ENCODE measurements at places on chromosomes 7 and 10.

GRCh38 chr10:64271983-64272382, 750.8 kb downstream of the REEP3 start:
- DNase-seq: no peak

GRCh38 chr7:64838691-64839090, 44.5 kb downstream of the ZNF138 start:
- no peak for DNase-seq

DNA sequence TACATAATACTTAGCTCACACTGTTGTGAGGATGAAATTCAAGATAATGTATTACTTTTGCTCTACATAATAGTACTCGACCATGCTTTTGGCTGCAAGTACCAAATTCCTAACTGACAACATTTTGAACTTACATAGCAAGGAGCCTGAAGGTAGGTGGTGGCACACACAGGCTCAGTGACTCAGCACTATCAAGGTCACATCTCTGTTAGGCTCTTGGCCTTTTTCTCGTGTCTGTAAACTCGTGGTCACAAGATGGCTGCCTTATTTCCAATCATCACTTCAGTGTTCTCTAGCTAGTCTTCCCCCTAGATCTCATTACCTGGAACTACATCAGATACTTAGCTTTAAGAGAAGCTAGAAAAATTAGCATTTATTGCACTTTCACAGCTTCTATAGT, 61.4 kb upstream of the ABCB5 start:
- no peak for DNase-seq

DNA sequence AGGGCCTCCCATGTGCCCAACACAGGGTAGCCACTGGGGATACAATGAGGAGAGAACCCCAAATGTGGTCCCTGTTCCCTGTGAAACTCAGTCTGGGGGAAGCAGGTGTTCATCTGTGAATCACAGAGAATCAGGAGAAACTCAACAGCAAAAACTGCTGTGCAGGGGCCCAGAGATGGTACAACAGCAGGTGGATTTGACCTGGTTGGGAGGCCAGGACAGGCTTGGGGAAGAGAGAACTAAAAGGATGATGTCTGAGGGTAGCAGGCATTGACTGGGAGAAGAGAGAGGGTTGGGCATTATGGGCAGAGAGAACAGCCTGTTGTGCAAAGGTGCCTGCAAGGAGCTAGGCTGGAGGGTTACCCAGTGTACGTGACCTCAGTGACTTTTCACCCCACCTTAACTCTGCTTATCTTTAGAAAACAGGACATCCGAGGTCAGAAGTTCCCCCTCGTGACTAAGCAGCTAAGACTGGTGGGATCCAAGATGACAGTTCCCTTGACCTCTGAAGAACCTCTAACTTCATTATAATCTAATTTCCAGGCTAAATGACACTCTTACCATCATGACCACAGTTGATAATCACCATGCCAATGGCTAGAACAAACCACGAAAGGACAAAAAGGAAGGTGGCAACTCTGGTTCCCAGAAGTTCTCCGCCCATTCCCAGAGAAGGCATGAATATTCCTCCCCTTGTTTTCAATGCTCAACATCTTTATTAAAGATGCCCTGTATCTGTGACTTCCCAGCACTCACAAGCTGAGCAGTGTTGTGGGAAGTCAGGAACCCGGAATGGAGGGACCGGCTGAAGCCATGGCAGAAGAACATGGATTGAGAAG, 5.1 kb upstream of the ADAMTS14 start:
- no peak for DNase-seq

DNA sequence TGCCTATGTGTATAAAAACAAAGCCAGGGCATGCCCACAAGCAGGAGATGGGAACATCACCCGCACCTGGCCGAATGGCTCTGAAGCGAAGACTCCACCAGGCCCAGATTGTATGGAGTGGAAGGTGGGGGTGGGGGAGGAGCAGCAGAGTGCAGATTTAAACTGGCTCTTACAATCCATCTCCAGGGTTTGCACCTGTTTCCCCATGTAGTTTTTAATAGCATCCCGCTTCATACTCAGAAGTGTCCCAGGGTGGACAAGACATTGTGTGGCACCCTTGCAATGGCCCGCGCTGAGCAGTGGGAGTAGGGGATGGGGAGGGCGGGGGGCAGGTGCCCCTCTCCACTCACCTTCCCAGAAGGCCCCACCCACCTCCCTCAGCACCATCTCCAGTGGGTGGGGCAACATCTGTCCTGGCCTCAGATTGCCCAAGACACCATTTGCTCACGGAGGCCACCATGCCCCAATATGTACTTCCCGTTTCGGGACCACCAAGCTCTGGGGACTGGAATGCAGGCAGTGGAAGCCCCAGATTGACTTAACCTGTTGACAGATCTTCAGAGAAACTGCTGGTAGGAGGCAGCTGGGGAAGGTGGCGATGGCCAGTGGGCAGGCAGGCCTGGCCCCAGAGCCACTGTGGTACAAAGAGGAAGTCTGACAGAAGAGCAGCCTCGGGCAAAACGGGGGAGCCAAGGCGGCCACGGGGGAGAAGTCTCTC, 23.0 kb downstream of the VSIR start:
- no peak for DNase-seq

GRCh38 chr10:47298715-47299114, 1.3 kb upstream of the GDF10 start:
- no peak for DNase-seq

DNA sequence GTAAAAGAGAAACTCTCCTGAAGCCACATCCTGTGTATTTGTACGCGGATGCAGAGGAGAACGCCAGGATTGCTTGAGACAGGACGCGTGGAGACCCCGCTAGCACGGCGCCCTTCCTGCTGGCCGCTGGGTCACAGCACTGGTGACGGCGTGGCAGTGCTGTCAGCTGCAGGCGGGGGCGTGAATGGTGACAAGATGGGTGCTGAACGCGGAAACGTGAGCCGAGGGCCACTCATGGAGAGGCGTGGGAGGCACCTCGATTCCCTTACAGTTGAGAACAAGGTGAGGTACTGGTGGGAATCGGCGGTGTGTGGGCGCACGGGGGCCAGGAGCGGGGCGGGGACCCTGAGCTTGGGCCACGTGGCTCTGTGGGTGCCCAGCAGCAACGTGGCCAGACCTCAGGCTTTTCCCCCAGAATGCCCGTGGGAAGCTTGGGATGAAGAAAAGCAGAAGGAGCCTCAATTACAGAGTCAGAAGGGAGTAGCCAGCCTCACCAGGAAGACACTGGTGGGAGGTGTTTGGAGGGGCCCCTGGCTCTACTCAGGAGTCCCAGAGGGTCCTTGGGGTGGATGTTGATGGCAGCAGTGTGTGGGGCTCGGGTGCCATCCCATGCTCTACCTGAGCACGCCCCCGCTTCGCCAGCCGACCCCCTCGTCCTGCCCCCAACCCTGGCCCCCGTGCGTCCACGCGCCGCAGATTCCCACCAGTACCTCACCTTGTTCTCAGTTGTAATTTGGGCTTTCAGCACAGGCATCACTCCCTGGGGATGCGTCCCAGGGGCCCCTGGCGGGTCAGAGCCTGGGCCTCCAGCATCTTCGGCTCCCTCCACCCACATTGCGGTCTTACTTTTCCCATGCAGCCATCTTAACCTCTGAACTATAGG, 208.4 kb upstream of the TCERG1L start:
- DNase-seq: no peak

GRCh38 chr7:41457832-41458437, 245.0 kb downstream of the INHBA start:
- DNase-seq: no peak
